ENCODE measurements at places on chromosomes 5 and 9.
A peak's percentile ranks its signal among the peaks of the same experiment; 100 is the strongest.

DNA sequence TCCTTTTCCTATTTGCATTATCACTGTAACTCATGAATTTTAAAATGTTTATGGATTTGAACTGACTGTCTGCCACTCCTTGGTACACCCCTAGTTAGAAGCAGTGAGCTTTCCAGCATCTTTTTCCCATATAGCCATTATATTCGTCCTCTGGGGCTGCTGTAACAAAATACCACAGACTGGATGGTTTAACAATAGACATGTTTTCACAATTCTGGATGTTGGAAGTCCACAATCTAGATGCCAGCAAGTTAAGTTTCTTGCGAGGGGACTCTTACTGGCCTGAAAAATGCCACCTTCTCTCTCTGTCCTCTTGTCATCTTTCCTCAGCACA, 530.0 kb downstream of the SEMA5A start:
- DNase-seq: no peak

DNA sequence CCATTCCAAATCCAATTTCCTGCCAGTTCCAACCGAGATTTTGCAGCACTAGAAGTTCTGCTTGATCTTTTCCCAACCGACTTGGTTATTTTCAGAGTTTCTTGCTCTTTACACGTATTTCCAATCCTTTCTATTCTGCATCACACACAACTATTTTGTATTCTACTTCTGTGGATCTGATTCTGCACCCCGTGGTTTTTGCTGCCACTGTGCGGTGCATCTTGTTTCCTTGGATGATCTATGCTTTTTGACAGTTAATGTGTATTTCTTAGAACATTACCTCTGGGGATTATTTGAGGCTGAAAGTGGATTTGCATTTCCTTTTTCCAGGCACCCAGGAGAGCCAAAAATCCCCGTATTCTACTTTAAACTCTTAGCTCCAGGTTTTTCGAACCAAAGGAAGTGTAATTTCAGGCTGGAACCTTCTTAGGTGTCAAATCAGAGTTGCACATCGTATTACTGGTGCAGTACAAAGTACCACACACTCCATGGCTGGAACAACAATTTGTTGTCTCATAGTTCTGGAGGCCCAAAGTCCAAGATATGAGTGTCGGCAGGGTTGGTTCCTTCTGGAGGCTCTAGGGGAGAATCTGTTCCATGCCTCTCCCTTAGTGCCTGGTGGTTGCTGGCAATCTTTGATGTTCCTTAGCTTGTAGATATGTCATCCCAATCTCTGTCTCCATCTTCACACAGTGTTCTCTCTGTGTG, 14.7 kb upstream of the SARDH start:
- DNase-seq: no peak

DNA sequence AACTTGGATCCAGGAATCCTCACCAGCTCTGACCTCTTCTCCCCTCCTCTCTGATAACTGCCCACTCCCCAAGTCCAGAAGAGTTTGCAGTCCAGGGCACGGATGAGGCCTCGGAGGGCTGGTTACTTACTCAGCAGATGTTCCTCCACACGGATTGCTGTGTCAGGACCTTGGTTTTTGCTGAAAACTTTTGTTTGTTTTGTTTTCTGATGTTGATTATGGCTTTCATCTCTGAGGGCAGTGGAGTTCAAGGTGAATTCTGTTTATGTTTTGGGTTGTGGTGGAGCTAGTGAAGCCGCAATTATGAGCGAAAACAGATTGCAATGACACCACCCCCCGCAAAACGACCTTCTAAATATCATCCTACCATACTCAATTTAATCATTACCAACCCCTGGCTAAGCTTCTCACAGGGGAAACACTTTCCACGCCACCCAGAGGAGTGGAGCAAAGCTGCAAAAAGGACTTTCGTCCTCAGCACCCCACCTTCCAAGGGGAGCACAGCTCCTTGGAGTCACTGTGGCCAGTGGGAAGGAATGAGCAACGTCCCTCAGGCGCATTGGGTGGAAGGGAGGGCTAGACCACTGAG, 92.7 kb upstream of the SAP30L start:
- DNase-seq: no peak

- no peak for DNase-seq
Measured at GRCh38 chr9:72597181-72597517, 75.7 kb downstream of the TMC1 start.

DNA sequence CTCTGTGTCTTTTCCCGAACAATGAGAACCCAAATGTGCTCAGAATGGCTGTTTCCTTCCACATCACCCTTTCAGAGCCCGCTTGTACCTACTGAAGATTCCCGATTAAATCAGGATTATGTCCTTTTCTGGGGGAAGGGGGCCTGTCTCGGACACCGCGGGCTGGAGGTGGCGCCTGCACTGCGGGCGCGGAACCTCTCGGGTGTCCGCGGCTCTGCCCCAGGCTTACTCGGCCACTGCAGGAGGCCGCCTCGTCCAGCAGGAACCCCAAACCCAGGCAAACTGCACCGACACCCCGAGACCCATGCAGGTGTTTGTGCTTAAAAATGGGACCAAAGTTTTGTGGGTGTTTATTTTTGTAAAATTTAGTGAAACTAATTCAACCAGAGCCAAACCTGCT, 8.6 kb upstream of the TMEM250 start:
- no peak for DNase-seq

GRCh38 chr9:128927731-128928411, 7.1 kb downstream of the PHYHD1 start:
- peak; percentile 42 for DNase-seq
